Left renal pelvis (tissue), 4 donors: ENCODE measurements at places on chromosomes 13 and 19. TPM values are rescaled to one million over a fixed set of nuclear protein-coding genes. Genes with fewer than 3 reads are reported as not detected.

DNA sequence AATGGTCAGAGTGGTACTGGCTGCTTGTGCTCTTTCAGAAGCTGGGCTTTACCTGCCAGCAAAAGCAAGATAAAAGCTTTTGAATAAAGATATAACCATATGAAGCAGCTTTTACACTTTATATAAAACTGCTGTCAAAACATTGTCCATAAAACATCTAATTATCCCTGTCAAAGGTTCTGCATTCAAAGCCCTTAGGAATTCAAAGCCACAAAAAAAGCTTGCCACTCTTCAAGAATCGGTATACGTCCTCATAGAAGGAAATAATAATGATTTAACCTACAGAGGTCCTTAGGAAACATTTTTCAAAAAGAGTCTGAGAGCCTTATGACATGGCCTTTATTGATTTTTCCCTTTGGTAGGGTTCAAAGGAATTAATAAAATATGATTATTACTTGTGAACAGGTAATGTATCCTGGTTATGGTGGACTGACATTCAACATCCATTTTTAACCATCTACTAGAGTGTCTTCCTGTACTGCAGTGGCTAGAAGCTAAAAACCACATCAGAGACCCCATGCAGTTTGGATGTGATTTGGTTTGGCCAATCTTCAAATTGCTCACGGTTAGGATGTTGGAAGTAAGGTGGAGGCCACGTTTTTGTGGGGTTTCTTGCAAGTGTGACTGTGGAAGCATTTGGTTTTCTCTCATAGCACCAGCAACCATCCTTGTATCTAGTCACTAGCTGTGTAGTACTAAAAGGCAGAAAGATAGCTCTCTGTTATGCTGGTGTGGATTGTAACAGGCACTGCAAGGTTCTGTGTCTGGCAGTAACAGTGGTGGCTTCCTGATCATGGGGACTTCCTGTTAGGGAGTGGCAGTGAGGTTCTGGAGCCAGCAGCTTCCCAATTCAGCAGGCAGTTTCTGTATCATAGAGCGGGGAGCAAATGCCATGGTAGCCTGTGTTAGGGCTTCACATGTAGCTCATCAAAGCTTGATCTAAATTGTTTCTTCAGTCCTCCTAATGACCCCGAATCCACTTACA lies 441.5 kb downstream of the DIAPH3 start:
- no peak for DNase-seq

DNA sequence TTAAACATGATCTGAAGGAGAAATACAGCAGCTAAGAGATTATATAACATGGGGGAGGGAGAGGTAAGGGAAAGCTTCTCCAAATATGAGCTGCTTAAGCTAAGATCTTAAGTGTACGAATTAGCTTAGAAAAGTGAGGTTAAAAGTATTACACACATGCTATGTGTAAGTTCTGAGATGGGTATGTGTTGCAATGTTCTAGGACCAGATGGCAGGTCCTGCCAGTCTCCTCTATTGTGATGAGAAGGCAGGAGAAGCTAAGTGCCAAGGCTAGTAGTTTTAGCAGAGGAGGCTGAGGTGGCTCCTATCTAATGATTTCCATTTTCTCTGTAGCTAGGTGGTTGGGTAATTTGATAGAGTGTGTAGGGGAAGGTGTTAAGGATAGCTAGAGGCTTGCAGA lies 57.6 kb downstream of the MICU2 start:
- DNase-seq, result no peak

- DNase-seq, result no peak
Observed at GRCh38 chr13:114038900-114039299, 65.0 kb upstream of the C13orf46 start.

GRCh38 chr19:42658076-42658475 lies 63.4 kb upstream of the CEACAM8 start:
- DNase-seq, result no peak

The LRRC25 gene
- polyA plus RNA-seq, result 1.3 TPM
